ENCODE measurements at places on chromosomes 1 and 21. TPM values are rescaled to one million over a fixed set of nuclear protein-coding genes. Genes with fewer than 3 reads are reported as not detected.

The CLIC4 gene
- total RNA-seq, result 544 TPM

GRCh38 chr1:18955441-18956192 lies 859 bp downstream of the IFFO2 start:
- DNase-seq, result no peak

The SELE gene
- not detected for total RNA-seq

GRCh38 chr21:41411449-41412089 lies 14.5 kb upstream of the MX1 start:
- DNase-seq, result no peak

GRCh38 chr1:65388908-65389695 lies 31.4 kb upstream of the LEPR start:
- no peak for DNase-seq

Data from fibroblast of villous mesenchyme (primary cell).